ENCODE measurements at places on chromosomes 3 and 15.

GRCh38 chr3:99246010-99246654, 344.6 kb upstream of the DCBLD2 start:
- DNase-seq: no peak

DNA sequence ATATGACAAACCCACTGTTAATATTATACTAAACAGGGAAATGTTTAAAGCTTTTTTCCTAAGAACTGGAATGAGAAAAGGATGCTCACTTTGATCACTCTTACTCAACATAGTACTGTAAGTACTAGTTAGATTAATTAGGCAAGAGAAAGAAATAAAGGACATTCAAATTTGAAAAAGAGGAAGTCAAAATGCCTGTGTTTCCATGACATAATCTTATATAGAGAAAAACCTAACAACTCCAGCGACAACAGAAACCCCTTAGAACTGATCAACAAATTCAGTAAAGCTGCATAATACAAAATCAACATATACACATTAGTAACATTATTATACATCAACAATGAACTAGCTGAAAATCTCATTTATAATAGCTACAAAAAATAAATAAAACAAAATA, 200.6 kb upstream of the ROBO1 start:
- DNase-seq: no peak

DNA sequence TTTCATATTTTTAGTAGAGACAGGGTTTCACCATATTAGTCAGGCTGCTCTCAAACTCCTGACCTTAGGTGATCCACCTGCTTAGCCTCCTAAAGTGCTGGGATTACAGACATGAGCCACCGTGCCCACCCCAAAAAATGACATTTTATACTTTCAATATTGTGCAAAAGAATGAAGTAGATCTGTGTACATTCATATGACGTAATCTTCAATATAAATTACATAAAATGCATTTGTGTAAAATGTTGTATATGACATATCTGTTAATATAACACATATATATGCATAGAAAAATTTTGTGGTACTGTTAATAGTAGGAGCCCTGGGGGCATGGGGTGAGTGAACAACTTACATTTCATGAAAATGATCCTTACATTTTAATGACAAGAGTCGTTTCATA, 71.7 kb downstream of the RYR3 start:
- no peak for DNase-seq

DNA sequence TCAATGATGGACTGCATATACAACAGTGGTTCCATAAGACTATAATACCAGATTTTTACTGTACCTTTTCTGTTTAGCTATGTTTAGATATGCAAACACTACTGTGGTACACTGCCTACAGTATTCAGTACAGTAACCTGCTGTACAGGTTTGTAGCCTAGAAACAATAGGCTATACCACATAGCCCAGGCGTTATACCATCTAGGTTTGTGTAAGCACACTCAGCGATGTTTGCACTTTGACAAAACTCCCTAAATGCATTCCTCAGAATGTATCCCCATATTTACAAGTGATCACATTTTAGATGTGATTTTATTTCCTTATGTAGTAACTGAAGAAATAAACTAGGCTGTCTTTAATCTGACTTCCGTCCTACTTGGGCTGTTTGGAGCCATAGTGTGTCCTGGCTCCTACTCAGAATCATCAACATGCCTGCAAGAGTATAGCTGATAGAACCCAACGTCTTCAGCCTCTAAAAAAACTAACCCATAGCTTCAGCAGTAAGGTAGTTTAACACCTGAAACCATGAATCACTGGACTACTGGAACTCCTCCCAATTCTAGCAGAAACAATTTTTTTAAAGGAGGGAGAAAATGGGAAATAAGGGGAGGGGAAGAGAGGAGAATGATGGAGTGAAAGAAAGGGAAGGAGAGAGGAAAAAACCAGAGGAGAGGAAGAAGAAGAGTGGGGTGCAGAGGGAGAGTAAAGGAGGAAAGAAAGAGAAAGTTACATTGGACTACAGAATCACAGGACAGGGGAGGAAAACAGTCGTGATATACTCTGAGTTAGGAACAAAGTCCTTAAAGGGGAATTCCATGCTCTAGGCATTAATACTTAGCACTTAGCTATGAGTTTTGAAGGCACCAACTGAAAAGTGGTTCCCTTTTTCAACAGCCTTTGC, 67.7 kb upstream of the PLXND1 start:
- DNase-seq: no peak

DNA sequence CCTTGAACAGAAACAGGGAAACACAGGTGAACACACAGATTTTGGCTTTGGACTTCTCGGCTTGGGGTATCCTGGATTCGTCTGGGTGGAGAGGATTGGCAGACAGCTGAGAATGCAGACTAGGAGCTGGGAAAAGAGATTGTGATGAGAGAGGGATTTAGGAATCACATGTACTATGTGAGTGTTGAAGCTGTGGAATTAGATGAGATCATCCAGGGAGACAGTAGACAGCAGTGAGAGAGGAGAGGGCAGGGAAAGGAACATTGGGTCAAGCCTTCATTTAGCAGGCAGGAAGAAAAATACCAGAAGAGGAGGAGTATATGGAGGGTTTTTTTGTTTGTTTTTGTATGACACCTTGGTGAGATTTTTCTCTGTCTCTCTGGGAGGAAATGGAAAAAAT, 262.1 kb upstream of the TBL1XR1 start:
- DNase-seq: no peak

DNA sequence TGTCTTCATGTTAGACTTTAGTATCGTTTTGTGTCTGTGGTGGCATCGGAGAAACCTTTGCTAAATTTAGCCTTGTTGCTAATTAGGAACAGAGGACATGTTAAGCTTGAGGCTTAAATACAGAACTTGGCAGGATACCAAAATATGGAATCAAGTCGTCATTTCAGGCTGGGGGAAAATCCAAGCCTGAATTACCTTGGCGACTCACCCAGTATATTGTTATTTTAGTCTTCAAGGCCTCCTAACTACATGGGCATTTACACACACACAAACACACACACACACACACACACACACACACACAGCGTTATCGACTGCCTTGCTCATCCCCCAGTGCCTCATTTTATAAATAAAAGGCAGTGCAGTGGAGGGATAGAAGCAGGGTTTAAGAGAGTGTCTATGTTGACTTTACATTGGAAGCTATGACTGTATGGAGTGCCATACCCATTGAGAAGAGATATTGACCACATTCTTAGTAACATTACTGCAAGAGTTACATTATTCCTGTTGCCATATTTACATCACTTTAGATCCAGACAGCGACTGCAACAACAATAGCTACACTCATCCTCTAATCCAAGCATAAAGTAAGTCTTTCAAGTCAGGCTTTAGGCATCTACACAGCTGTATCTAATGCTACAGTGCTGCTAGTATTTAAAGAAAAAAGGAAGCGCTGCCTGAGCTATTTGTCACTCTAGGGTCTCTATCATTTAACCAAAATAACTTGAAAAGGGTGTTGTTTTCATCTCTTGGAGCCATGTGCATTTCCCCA, 210.8 kb upstream of the SEMA6D start:
- DNase-seq: no peak

GRCh38 chr15:36614016-36614415, 34.6 kb downstream of the CDIN1 start:
- no peak for DNase-seq

DNA sequence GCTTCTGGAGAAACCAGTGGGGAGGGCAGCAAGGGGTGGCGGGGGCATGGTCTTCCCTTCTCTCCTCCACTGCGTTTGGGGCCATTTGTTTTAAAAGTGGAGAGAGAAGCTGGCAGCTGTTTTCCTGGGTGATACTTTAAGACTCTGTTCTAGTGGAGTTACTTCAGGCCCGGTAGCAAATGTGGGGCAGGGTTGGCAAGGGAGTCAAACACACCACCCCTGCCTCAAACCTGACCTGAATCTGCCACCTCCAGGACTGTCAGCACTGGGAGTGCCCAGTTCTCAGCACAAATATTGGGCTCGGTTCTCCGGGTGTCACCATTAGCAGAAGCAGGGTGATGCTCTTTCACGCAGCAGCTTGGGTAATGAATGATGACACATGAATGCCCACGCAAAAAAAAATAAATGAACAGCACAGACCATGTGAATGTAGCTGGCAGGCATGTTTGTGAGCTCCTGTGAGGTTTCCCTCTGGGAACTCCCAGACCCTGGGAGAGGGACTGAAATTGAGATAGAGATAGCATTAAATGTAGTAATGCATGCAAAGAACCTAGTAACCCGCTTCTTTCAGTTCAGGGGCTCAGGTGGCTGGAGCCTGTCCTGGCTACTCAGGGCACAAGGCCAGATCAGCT, 424.0 kb downstream of the MCTP2 start:
- no peak for DNase-seq

DNA sequence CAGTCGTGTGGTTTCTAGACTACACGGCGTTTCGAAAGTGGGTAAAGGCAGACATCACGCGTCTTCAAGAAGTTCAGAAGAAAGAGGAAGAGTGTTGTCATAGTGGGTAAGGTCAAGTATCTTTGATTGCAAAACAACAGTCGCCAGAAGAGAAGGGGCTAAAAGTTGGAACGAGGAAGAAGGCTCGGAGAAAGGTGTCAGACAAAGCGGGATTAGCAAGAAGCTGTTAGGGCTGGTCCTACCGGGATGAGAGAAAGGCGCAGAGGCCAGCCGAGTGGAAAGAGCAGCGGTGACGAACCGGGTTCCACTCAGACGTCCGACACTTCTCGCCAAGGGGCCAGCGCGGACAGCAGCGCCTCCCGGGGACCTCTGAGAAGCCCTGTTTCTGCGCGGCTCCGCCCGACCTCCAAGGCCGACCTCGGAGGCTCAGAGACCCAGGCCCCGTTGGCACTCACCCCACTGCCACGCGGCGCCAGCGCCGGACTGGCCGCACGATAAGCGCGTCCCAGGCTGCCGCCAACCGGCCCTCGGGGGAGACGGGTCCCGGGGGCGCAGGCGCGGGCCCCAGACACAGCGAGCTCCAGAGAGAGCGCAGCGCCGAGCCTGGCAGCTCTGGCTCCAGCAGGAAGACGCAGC, 436 bp downstream of the ADPGK start:
- no peak for DNase-seq

DNA sequence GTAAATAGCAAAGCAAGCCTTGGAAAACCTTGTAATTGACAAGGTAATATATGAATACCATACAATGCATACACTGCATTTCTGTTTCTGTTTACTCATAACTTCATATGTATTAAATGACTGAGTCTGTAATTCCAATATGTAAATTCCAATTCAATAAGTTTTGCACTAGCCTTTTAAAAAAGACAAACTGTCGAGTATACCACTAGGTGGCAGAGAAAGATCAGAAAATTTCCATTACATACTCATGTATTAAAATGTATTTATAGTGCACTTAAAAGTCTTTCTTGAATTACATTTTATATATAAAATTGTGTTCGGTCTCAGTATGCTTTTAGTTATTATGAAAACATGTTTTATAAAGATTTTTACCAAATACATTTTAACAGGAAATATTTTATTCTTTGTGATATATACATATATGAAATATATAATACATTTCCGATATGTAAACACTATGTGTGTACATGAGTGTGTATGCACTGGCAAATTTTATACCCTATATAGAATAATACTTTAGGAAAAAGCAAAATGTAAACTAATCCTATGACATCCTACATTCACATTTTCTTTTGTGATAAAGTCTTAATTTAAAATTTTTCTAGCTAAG, 216.8 kb downstream of the VGLL3 start:
- DNase-seq: no peak

DNA sequence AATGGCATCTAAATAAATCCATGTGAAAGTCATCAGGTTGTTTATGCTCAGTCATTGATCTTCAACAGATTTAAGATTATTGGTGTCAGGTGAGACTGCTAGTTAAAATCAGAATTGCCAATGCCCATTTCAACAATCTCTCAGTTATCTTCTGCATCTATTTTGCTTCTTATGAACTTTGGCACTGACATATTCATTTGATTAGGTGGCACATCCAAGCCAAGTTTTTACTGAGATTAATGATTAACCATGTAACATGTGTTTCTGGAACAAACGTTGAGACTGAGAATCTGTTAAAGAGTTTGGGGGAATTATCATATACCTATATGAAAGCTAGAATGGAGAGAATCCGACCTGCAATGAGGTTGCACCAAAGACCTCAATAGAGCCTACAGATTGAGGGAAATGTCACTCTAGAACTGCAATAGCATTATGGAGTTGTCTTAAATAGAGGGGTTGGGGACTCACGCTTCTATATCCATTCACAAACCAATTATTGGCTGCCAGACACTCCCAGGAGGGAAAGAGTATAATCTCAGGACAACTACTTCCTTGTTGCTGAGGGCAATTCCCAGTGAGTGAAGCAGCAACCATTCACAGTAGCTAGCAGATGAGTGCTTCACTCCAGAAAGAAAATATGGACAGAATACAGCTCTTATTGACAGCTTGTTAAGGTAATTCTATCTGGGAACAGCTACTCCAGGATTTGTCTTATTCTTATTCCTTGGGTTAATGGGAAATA, 891.3 kb downstream of the SQOR start:
- DNase-seq: no peak

GRCh38 chr15:31727612-31728011, 302.7 kb upstream of the CHRNA7 start:
- no peak for DNase-seq

DNA sequence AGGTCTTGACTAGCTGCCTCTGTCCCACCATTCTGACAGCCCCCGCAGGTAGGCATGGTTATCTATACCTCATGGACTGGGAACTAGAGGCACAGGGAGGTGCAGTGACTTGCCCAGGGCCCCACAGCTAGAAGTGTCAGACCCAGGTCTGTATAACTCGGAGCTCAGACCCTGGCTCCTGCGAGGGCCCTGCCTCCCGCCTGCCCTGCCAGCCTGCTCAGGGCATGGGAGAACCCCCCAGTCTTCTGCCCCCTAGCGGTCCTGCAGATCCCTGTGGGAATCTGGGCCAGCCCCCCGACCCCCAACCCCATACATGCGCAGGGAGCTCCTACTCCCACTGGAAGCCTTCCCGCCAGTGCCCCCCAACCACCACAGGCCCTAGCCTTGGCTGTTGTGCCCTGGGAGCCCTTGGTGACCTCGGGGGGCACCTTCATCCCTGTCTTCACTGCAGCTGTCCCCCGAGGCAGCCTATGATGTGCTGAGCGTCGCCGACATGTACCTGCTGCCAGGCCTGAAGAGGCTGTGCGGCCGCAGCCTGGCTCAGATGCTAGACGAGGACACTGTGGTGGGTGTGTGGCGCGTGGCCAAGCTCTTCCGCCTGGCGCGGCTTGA, 6.9 kb downstream of the ABTB1 start:
- no peak for DNase-seq

DNA sequence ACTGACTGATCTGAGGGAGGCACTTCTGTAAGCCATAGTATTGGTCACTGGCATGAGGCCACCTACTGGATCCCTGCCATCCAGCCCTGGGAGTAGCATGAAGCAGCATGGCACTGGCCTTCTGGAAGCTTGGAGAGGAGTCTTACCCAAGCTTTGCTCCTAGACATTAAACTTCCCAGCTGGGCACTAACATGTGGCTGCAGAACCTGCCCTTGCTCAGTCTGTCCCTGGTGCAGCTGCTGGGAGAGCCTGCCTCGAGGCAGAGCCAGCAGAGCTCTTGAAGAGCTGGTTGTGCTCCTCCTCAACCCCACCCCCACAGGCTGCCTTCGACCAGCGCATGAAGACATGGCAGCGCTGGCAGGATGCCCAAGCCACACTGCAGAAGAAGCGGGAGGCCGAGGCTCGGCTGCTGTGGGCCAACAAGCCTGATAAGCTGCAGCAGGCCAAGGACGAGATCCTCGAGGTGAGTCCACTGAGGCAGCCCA, 17.1 kb upstream of the SNX22 start:
- DNase-seq: no peak

- DNase-seq: no peak
Observed at GRCh38 chr3:81485444-81485865, 276.0 kb downstream of the GBE1 start.

Measured in DMS 273 treated with DMSO at 0.1 percent for 48 hours (cell line).